ENCODE measurements at places on chromosomes 5 and 9.

GRCh38 chr5:107398703-107399102 lies 272.0 kb downstream of the EFNA5 start:
- DNase-seq: no peak

DNA sequence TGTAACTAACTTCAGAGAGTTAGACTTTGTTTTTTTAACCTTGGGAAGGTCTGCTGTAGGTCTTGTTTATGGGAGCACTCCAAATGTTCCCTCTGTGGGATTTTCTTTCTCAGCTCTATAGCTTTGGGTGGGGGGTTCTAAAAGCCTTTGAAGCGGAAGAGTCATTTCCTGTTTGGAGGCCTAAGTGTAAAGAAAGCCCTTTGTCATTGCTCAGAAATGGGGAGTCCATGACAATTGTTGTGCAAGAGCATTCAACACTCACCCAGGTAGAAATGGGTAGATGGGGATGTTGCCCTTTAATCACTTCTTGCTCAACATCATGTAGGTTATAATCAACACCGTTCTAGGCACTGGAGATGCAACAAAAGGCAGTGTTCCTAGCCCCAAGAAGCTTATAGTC lies 30.3 kb upstream of the MAST4 start:
- no peak for DNase-seq

DNA sequence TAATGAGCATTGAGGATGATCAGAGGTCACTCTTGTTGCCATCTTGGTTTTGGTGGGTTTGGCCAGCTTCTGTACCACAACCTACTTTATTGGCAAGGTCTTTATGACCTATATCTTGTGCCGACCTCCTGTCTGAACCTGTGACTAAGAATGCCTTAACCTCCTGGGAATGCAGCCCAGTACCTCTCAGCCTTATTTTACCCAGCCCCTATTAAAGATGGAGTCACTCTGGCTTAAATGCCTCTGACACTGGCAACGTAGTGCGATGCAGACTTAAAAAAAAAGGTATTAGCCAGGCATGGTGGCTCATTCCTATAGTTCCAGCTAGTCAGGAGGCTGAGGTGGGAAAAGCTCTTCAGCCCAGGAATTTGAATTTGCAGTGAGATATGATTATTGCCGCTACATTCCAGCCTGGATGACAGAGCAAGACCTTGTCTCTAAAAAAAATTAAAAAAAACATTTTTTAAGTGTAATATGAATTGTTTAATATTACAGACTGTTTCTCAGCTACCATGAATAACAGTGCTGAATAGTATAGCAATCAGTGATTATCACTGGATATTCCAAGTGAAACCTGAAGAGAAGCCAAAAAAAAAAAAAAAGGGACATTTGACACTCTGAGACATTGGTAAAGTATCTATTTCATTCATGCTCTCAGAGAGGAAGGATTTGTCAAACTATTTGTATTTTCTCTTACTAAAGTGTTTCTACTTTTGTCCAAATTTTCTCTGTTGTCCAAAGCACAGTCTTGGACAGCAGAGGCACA lies 18.3 kb upstream of the STOM start:
- DNase-seq: no peak

DNA sequence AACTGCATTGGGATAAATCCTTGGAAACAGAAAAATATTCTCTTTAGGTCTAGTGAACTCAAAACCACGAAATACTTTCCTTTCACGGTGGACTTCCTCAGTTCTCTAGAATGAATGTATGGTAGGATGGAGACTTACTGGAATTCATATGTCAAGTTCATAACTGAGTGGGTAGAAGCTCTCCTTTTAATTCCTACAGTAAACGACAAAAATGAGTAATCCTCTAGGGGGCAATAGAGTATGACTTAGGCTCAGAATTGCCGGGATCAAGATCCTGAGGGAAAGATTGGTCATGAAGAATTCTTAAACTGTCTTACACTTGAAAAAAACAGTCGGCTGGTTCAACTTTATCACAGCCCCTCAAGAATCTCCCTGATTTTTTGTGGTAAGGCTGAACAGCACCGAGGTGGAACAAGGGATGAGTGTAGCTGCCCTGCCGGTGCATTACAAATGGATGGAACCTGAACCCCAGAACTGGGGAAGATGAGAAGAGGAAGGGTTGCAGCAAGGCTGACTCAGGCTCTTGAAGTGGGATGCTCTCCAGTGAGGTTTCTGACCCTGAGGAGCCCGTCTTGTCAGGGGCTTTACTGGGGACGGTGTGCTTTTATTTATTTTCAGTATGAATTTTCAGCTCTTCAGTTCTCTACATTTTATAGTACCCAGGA lies 14.0 kb upstream of the LOX start:
- peak; percentile 35 for DNase-seq

- DNase-seq: no peak
Observed at GRCh38 chr9:132408521-132408920, 1.5 kb upstream of the CFAP77 start.

DNA sequence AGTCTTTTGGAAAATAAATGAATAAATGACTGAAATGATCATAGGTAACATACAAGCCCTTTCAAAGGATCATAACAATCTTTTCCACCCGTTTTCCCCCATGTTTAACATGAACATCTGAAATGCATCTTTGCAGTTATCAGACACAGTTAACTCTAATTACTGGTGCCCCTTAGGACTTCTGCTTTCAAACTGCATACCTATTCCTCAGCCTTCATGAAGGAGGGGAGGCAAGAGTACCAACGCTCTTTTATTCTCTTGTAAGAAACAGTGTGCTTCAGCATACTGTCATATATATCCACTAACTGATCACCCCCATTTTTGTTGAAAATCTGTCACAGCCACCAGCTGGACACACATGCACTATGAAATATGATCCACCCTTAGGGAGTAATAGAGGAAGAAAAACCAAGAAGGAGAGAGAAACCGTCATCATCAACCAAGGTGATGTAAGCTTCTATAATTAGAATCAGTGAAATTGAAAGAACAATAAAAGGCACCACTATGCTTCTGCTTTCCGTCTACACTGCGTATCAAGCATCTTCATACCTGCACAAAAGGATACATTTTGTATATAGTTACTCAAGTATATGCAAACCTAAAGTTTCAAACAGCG lies 98.7 kb downstream of the RAPGEF6 start:
- no peak for DNase-seq

DNA sequence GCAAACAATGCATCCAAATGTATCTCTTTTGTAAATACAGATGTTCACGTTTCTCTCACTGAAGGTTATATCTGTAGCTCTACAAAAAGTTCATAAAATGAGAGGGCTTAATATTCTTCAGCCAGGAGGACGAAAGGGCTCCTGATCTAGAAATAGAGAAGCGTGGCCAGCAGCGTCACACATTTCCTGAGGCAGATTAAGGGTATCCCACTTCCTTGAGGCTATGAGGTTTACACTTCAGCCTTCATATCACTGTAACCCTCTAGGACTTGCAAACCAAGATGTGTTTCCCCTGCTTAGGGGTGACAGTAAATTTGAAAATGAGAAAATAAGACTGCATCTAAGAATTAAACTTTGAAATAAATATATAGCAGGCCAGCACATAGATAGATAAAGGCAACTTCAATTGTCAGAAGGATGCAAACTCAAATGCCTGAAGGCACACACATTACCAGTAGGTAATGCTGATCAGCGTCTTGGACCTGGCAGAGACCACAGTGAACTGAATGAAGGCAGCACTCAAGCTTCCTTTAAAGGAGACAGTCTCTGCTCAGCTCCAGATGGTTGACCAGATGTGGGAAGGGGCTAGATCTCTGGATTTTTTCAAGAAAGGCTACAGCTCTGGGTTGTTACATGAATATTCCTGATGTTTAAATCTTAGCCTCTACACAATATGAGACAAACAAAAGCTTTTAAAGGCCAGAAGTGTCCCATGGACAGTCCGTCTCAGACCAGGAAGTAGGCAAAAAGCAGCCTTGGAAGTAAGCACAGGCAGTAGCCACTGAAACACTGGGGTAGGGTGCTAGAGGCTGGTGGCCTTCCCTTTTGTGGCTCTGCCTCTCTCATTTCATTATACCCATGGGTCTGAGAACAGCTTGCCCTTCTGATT lies 197.7 kb downstream of the MCTP1 start:
- no peak for DNase-seq

GRCh38 chr9:128454991-128455390 lies 815 bp upstream of the ODF2 start:
- no peak for DNase-seq

GRCh38 chr9:36559036-36559695 lies 13.5 kb upstream of the MELK start:
- DNase-seq: no peak
